ENCODE measurements at places on chromosomes 7 and 10. TPM values are rescaled to one million over a fixed set of nuclear protein-coding genes. Genes with fewer than 3 reads are reported as not detected.

GRCh38 chr7:140526787-140527664 lies 47.7 kb upstream of the MKRN1 start:
- peaks cover 13% of the 10 kb centered on the region for H3K27me3 ChIP-seq
- H3K4me1 ChIP-seq, result peaks cover 31% of the 10 kb centered on the region
- no peak for DNase-seq
- H3K4me3 ChIP-seq, result peak overlapping the region; percentile 14
- no peak overlapping the region for H3K27ac ChIP-seq

GRCh38 chr7:119748991-119749390 lies 524.0 kb upstream of the KCND2 start:
- H3K4me1 ChIP-seq, result no peaks in the 10 kb centered on the region
- no peak overlapping the region for H3K27ac ChIP-seq
- H3K36me3 ChIP-seq, result no peaks in the 10 kb centered on the region
- no peaks in the 10 kb centered on the region for H3K27me3 ChIP-seq

DNA sequence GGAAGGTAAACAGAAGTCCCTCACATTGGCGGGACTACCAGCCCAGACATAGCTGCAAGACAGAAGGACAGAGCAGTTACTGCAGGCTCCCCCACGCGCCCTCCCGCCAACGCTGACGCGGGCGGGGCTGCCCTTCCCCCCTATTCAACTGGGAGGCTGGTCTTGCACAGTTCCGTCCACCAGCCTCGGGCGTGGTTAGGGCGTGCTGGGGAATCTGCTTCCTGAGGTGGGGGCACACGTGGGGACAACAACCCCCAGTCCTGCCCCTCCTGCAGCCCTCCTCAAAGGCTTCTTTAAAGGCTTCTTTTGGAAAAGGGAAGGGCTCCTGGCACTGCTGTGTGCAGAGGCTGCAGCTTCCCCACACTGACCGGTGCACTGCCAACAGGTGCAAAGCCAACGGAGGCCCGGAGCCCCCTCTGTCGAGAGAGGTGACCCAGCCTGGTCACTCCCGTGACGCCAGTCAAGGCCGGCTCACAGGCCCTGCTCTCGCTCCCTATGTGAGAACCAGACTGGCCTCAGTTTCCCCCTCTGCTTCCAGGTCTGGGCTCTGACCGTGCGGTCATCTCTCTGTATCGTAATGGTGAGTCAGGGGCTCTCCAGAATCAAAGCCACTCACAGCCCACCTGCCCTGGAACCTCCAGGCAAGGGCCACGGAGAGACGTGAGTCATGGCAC lies 126.0 kb downstream of the EBF3 start:
- DNase-seq, result no peak
- no peaks in the 10 kb centered on the region for H3K36me3 ChIP-seq
- no peak overlapping the region for H3K27ac ChIP-seq
- no peak overlapping the region for H3K4me3 ChIP-seq
- H3K27me3 ChIP-seq, result no peaks in the 10 kb centered on the region

GRCh38 chr10:124588736-124589490 lies 127.3 kb downstream of the LHPP start:
- no peak overlapping the region for H3K4me3 ChIP-seq
- no peaks in the 10 kb centered on the region for H3K4me1 ChIP-seq
- H3K27me3 ChIP-seq, result no peaks in the 10 kb centered on the region

- no peak overlapping the region for H3K4me3 ChIP-seq
- H3K4me1 ChIP-seq, result no peaks in the 10 kb centered on the region
- DNase-seq, result no peak
- no peaks in the 10 kb centered on the region for H3K36me3 ChIP-seq
- peaks cover 26% of the 10 kb centered on the region for H3K27me3 ChIP-seq
These were observed 52.5 kb upstream of the LEP start for GRCh38 chr7:128188396-128189230.

DNA sequence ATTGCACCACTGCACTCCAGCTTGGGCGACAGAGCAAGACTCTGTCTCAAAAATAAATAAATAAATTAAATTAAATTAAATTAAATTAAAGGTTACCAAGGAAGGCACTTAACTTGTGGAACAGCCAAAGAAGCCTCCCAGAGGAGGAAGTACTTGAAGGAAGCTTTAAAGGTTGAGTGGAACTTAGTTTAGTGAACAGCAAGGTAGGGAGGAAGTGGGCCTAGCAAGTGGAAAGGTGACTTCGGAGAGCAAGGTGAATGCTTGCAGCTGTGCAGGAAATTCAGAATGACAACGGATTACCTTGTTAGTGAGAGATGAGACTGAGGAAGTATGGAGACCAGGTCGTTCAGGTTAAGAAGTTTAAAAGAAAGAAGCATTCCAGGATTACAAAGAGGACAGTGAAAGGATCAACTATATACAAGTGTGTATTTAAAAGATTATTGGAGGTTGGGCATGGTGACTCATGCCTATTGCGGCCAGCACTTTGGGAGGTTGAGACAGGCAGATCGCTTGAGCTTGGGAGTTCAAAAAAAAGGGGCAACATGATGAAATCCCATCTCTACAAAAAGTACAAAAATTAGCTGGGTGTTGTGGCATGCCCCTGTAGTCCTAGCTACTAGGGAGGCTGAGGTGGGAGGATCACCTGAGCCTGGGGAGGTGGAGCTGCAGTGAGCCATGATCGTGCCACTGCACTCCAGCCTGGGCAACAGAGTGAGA lies 12.8 kb upstream of the RPEL1 start:
- DNase-seq, result no peak
- H3K4me3 ChIP-seq, result no peak overlapping the region
- H3K4me1 ChIP-seq, result no peaks in the 10 kb centered on the region

DNA sequence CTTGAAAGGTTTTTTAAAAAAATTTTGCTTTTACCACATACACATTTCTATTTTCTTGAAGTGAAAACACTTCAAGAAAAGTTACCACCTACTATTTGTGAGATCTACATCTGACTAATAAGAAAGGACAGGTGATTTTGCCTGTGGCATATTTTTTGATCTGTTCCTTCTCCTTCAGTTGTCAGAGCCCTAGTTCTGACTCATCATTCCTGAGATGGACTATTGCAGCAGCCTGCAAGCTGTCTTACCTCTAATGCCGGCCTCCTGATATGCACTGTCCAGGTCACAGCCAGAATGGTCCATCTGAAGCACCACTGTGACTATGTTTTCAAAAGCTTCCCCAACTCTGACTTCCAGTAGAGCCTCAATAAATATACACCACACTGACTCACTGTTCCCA lies 28.2 kb upstream of the ANK3 start:
- no peaks in the 10 kb centered on the region for H3K36me3 ChIP-seq
- H3K27ac ChIP-seq, result no peak overlapping the region
- H3K27me3 ChIP-seq, result no peaks in the 10 kb centered on the region
- no peak for DNase-seq
- H3K4me3 ChIP-seq, result no peak overlapping the region

- peak overlapping the region; percentile 81 for H3K4me3 ChIP-seq
- H3K36me3 ChIP-seq, result peaks cover 36% of the 10 kb centered on the region
- peaks cover 42% of the 10 kb centered on the region for H3K4me1 ChIP-seq
- peaks cover 5% of the 10 kb centered on the region for H3K27me3 ChIP-seq
These were observed 707 bp downstream of the PTER start for GRCh38 chr10:16437540-16437894.

- no peak overlapping the region for H3K4me3 ChIP-seq
- DNase-seq, result no peak
- H3K4me1 ChIP-seq, result peaks cover 22% of the 10 kb centered on the region
- no peak overlapping the region for H3K27ac ChIP-seq
These were observed 71.0 kb downstream of the NRP1 start for GRCh38 chr10:33263453-33263852.

- no peak overlapping the region for H3K27ac ChIP-seq
- no peaks in the 10 kb centered on the region for H3K27me3 ChIP-seq
- peaks cover 23% of the 10 kb centered on the region for H3K4me1 ChIP-seq
- no peak for DNase-seq
These were observed 25.4 kb downstream of the ANKRD61 start for GRCh38 chr7:6056616-6057015.

DNA sequence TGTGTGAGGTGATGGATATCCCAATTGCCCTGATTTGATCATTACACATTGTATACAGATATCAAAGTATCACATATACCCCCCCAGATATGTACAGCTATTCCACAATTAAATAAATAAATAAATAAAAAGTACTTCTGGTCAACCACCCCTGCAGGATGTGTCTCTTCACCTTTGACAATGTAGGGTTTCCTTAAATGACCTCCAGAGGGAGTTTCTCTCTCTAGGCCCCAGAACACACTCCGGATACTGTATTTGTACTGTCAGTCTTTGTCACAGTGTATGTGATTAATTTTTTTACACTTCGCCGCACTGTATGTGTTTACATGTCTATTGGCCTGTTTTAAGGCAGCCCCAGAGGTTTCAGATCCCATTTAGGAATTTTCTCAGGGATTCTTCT lies 123.6 kb downstream of the ADCYAP1R1 start:
- no peaks in the 10 kb centered on the region for H3K4me1 ChIP-seq
- H3K27ac ChIP-seq, result no peak overlapping the region
- H3K36me3 ChIP-seq, result no peaks in the 10 kb centered on the region

- no peak for DNase-seq
- H3K4me3 ChIP-seq, result no peak overlapping the region
- no peaks in the 10 kb centered on the region for H3K4me1 ChIP-seq
- no peaks in the 10 kb centered on the region for H3K27me3 ChIP-seq
- no peaks in the 10 kb centered on the region for H3K36me3 ChIP-seq
These were observed 1042.1 kb downstream of the TYW1 start for GRCh38 chr7:68038621-68039314.

DNA sequence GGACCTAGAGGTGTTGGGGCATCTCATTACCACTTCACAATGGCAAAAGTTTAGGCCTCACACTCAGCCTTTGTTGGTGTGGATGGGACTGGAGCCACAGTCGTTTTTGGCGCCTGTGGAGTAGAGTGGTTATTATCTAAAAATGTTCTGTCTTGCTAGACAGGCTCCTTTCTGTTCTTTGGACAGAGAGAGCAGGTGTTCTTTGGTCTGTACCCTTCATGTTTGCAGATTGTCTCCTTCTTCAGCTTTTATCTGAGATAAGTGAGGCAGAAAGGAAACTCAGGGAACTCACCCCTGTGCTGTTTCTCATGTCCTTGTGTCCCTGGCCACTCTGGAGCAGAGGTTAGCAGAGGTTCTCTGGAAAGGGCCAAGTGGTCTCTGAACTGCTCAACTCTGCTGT lies 103.7 kb downstream of the CCNY start:
- H3K27me3 ChIP-seq, result no peaks in the 10 kb centered on the region
- no peak for DNase-seq
- H3K36me3 ChIP-seq, result peaks cover 69% of the 10 kb centered on the region
- H3K4me3 ChIP-seq, result no peak overlapping the region

DNA sequence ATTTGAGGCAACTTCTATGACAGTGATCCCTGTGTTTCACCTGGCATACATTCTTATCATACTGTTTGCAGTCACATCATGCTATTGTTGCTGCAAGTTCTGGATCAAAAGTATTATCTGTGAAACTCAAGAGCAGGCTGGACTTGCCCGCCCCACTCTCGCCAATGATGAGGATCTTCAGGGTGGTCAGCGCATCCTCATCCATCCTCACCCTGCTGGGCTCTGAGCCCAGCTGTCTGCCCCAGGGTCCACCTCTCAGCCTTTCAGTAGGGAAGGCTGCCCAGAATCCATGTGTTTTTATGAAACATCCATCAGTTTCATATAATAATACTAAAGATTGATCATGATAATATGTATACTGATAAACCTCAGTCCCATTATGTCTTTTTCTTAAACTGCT lies 55.4 kb upstream of the KIF5B start:
- H3K4me3 ChIP-seq, result no peak overlapping the region
- peaks cover 5% of the 10 kb centered on the region for H3K27me3 ChIP-seq
- no peaks in the 10 kb centered on the region for H3K4me1 ChIP-seq
- peak overlapping the region; percentile 38 for H3K27ac ChIP-seq

The LIPN gene
- total RNA-seq, result not detected

The OR6B1 gene
- total RNA-seq, result not detected

The CDC14C gene
- not detected for total RNA-seq

The RINT1 gene
- total RNA-seq, result 20.2 TPM

The CACNB2 gene
- not detected for total RNA-seq

The EPO gene
- not detected for total RNA-seq

The PDGFA gene
- 0.37 TPM for total RNA-seq

The PSD gene
- 1.6 TPM for total RNA-seq
